Progenitor cell of endocrine pancreas (in vitro differentiated cells): ENCODE measurements at places on chromosomes 3 and 15. TPM values are rescaled to one million over a fixed set of nuclear protein-coding genes. Genes with fewer than 3 reads are reported as not detected.

The IQCF5 gene
- not detected in 2 replicates for total RNA-seq

The ADAMTS17 gene
- 3.5 and 4.7 TPM in 2 replicates for total RNA-seq

The SEMA5B gene
- 4.2 and 5.9 TPM in 2 replicates for total RNA-seq

The SLC22A13 gene
- 0.62 and 0.67 TPM in 2 replicates for total RNA-seq

The CAMP gene
- not detected in 2 replicates for total RNA-seq

The GOLGA6L7 gene
- not detected in 2 replicates for total RNA-seq

The CFAP20DC gene
- 8.0 and 10.4 TPM in 2 replicates for total RNA-seq

The GSK3B gene
- 80.0 and 81.3 TPM in 2 replicates for total RNA-seq

The BFSP2 gene
- total RNA-seq: not detected in 2 replicates

The EIF2B5 gene
- total RNA-seq: 45.4 and 45.7 TPM in 2 replicates

The ACKR4 gene
- total RNA-seq: not detected in 2 replicates

The ZNF502 gene
- total RNA-seq: not detected in 2 replicates

The THOC7 gene
- total RNA-seq: 52.6 and 53.4 TPM in 2 replicates

The LINGO1 gene
- 35.1 and 41.3 TPM in 2 replicates for total RNA-seq

The LSAMP gene
- total RNA-seq: 20.7 and 23.4 TPM in 2 replicates

The CYP11A1 gene
- 1.6 and 2.0 TPM in 2 replicates for total RNA-seq

The PPP1R2 gene
- 17.5 and 22.6 TPM in 2 replicates for total RNA-seq

The NEIL1 gene
- 79.2 and 84.4 TPM in 2 replicates for total RNA-seq

The ZNF80 gene
- not detected in 2 replicates for total RNA-seq

The MFSD1 gene
- total RNA-seq: 17.6 and 17.8 TPM in 2 replicates

The MCCC1 gene
- total RNA-seq: 32.2 and 32.5 TPM in 2 replicates

The CCR5 gene
- not detected in 2 replicates for total RNA-seq

The ADPRH gene
- total RNA-seq: 3.4 and 3.7 TPM in 2 replicates

The GP9 gene
- not detected in 2 replicates for total RNA-seq

The SNURF gene
- 16.9 and 19.8 TPM in 2 replicates for total RNA-seq

The RTP1 gene
- total RNA-seq: not detected in 2 replicates

The TTC21A gene
- total RNA-seq: 16.1 and 17.2 TPM in 2 replicates

The TF gene
- 3.8 and 4.4 TPM in 2 replicates for total RNA-seq

The CCR3 gene
- total RNA-seq: not detected in 2 replicates

The ARGFX gene
- not detected in 2 replicates for total RNA-seq

The SENP8 gene
- 4.7 and 5.1 TPM in 2 replicates for total RNA-seq

The KCNMB3 gene
- 3.4 and 4.4 TPM in 2 replicates for total RNA-seq
